ENCODE measurements at places on chromosomes 7 and 10. TPM values are rescaled to one million over a fixed set of nuclear protein-coding genes. Genes with fewer than 3 reads are reported as not detected.

- H3K4me3 ChIP-seq: no peak overlapping the region
- H3K4me1 ChIP-seq: no peaks in the 10 kb centered on the region
- no peaks in the 10 kb centered on the region for H3K36me3 ChIP-seq
- peaks cover 11% of the 10 kb centered on the region for H3K27me3 ChIP-seq
These were observed 4.4 kb downstream of the SH2D4B start for GRCh38 chr10:80542053-80542452.

C1GALT1 gene
- 23.1 TPM for total RNA-seq

GRCh38 chr7:102872460-102872859, 40.3 kb upstream of the LRRC17 start:
- DNase-seq: peak; percentile 98
- no peak overlapping the region for H3K4me3 ChIP-seq

GRCh38 chr7:14834883-14835282, 67.7 kb downstream of the DGKB start:
- no peaks in the 10 kb centered on the region for H3K27me3 ChIP-seq
- no peak overlapping the region for H3K4me3 ChIP-seq
- no peaks in the 10 kb centered on the region for H3K36me3 ChIP-seq
- no peak overlapping the region for H3K27ac ChIP-seq

CYP2C9 gene
- not detected for total RNA-seq

SPDYE6 gene
- not detected for total RNA-seq

ZNF365 gene
- total RNA-seq: 2.5 TPM

DNA sequence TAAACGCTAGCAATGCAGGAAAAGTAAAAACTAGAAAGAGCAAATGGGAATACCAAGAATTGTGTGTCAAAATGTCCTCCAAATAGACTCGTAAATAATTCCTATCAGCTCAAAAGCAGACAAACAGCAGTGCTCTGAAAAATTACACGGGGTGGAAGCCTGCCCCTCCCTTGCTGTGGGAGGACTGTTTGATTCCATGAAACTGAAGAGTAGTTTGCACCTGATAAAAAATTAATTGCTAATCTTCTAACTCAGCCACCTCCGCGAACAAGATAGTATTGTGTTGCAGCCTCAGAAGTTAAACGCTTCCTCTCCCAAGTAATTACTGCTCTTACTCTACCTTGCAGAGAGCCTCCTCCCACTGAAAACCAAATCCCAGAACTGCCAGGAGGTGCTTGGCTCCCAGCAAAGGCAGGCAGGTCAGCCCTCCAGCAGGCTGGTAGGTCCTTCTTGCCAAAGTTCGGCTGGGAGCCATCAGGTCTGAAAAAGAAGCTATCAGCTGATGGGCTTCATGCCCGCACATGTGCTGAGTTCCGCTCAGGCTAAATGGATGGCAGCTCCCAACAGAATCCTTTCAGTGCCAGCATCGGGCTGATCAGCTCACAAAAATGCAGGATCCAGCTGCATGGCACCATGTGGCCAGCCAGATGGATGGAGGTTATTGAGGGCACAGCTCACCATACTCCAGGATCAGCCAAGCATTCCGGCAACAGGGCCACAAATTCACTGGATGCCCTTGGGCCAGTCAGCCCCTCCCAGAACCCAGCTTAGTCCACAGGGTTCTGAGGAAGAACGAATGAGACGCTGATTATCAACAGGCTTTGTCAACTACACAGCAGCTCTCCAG, 37.1 kb downstream of the MAD1L1 start:
- H3K27ac ChIP-seq: no peak overlapping the region
- H3K4me1 ChIP-seq: no peaks in the 10 kb centered on the region
- H3K36me3 ChIP-seq: peaks cover 22% of the 10 kb centered on the region
- DNase-seq: no peak
